Stimulated activated CD4-positive, alpha-beta T cell treated with anti-CD3 and anti-CD28 coated beads, TNF-alpha, amount 100 ng/mL, for 4 hours (primary cell): ENCODE measurements at places on chromosomes 11 and 22.

DNA sequence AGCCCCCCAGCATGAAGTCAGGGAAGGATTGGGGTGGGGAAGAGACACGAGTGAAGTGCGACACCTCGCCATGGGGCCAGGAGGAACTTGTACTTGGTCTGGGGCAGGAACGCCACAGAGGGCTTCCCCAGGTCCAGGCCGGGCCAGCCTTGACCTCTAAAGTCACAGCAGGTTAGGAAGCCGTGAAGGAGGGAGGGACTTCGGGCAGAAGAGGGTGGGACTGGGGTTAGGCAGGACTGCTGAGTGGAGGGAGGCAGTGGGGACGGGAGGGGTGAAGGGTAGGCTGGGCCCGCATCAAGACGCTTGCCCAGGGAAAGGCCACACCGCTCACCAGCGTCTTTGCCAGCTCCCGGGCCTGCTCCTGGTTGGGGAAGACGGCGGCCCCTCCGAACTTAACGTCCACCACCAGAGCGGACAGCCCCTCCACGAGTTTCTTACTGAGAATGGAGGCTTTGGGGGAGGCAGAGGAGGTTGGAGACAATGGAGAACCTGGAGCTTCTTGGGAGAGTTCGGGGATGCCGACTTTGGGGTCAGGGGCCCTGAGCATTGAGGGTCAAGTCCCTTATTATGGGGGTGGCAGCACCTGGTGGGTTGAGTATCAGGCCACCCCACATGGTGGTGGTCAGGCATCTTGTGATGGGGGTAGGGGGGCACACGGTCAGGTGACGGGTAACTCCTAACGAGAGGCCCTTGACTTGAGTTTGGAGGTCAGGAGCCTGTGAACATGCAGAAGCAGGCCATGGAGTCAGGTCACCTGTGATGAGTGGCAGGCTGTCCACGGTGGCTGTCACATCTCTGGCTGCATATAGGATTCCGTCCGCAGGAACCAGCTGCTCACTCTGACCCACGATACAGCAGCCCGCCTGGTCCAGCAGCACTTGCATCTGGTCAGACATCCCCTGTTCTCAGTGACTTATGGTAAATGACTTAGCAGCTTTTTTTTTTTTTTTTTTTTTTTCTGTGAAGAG is 1.7 kb upstream of the SCO2 start:
- no peak for DNase-seq

GRCh38 chr22:44130076-44130711 is 50.5 kb upstream of the PARVG start:
- DNase-seq = no peak

- DNase-seq = no peak
Measured at GRCh38 chr22:44363980-44364750, 51.4 kb upstream of the SHISAL1 start.

DNA sequence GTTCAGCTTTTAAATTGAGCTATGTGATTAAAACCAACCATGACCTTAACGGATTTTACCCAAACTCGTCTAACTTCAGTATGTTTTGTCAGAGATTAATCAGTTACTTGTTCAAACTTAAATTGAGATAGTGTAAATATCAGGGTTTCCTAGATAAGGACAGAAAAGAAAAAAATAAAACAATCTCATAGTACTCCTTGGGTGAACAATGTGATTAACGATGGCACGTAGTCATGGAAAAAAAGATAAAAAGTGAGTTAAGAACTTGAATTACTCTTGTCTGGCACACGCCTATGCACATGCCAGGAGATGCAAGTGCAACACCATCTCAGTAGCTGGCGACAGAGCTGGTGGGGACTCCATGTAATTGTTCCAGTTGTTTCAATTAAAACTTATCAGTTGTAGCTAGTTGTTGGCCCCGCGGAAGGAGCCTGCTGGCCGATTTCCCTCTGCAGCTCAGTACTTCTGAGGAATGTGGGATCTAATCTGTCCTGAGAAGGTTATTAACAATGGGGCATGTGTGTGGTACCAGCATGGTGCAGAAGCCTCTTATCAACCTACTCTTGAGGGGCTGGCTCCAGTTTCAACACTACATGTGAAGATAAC is 3.0 kb downstream of the RASSF10 start:
- no peak for DNase-seq

DNA sequence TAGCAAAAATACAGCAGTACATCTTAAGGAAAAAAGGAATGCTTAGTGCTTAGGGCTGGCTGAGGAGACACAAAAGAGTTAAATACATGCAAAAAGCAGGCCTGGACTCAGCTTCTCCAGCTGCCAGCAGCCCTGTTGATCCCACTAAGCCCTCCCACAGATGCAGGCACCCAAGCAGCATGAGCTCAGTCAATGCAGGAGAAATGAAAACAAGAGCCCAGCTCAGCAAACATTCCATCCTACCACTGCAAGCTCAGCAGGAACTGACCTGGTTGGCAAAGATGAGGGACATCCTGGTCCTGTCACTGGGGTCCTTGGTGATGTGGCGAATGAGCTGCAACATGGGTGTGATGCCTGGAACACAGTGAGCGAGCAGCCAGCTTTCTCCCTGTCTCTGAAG is 5.8 kb downstream of the CYB5R2 start:
- DNase-seq = no peak

- DNase-seq = no peak
Measured at GRCh38 chr11:65849771-65850216, 8.2 kb downstream of the CFL1 start.

- no peak for DNase-seq
Measured at GRCh38 chr11:103024086-103024485, 67.9 kb downstream of the DCUN1D5 start.

GRCh38 chr22:33163815-33164214 is 105.6 kb upstream of the SYN3 start:
- no peak for DNase-seq

GRCh38 chr11:13317293-13318080 is 39.9 kb downstream of the BMAL1 start:
- DNase-seq = no peak

DNA sequence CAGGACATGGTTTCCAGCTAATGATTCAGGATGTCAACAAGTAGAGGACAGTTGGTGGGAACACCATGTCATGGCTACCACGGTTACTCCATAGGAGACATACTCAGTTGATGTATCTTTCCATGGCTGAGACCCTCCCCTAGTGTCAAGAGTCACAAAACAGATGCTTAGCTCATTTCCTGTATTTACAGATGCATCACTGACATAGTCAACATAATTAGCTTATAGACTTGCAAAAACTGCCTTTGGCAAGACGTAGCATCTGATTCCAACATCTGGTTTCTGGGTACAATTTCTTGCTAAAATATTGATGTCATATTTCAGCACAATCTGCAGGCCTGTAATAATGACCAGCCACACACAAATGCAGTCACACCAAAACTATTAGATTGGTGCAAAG is 550.3 kb downstream of the FAM181B start:
- no peak for DNase-seq

DNA sequence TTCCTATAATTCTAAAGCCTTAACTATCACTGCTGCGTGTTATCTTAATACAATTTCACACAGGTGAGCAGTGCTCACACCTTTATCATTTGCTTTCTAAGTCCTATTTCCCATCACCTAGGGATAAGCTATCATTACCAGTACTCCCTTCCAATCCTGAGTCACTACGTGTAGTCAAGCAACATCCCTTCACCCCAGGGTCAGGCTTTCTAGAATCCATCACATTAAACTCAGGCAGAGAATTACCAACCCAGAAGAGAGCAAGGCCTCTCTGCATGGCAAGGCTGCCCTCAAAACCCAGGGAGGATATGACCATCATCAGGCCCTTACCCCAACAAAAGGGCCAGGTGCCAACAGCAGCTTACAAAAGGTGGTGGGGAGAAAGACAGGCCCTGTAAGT is 9.8 kb downstream of the PACSIN2 start:
- no peak for DNase-seq

DNA sequence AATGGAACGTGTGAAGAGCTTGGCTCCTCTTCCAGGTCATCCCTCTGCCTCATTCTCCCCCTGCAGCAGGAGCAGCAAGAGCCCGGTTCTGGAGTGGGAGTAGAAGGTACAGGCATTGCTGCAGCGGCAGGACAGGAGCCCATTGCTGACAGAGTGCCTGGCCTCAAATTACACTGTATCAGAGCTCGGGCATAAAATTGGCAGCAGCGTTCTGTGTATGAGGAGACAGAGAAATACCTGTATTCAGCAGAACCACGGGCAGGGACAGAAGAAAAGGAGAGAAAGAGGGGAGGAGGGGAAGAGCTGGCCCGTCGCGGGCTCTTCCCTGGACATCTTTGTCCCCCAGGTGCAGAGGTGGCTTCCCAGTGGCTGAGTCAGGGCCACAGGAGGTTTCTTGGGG is 2.6 kb upstream of the NCF4 start:
- no peak for DNase-seq

DNA sequence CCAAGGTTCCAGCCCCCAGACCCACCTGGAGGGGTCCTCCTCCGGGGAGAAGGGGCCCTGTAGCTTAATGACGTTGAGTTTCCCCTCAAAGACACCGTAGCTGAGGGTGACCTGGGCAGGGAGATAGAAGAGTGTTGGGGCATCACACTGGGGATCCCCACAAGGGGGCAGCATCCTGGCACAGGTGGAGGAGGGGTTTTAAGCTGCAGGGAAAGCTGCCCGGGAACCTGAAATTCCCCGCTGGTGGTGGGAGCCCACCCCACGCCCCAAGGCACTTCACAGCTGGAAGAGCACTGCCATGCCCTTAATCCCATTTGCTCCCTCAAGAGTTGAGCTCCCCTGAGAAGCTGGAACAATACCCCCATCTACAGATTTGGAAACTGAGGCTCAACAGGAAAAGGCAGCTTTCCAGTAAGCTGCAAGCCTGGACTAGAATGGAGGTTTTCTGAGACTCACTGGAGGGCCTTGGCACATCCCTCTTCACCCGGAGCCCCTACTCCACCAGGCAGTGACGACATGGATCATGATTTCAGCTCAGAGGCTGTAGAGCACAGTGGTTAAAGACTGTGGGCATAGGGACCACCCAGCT is 13.7 kb downstream of the MFNG start:
- peak; percentile 21 for DNase-seq

GRCh38 chr22:31538815-31539214 is 42.5 kb downstream of the SFI1 start:
- no peak for DNase-seq

- DNase-seq = no peak
Measured at GRCh38 chr11:40401132-40401853, 1058.2 kb downstream of the LRRC4C start.

DNA sequence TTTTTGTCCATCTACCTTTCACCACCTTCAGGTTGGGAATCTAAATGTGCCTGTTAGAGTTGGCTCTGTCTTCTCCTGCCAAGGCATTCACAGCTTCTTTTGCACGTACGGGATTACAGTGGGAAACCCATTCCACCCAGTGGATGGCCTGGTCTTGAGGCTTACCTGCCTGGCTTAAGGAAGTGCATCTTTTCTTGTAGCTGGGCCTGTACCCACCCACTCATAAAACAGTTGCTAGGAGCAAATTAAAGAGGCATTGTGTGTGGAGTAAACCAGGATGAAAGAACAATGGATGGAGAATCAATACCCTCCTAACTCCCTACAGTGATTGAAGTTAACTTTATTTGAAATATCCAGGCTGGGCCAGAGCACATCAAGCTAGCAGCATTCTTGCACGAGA is 71.6 kb downstream of the TEAD1 start:
- DNase-seq = no peak

DNA sequence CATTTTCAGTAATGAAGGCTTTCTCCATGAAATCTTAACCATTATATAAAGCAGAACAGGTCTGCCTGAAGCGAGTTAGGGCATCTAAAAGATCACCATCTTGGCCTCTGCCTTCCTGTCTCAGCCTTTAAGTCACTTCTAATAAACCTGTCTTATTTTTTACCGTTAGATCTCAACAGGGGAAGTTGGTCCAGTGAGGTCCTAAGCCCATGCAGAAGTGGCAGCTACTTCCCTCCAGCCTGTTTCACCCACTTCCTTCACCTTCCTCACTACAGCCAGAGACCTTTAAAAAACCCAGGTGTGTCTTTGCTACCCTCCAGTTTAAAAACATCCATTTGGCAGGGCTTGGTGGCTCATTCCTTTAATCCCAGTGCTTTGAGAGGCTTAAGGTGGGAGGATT is 14.1 kb upstream of the LIPT2 start:
- no peak for DNase-seq

DNA sequence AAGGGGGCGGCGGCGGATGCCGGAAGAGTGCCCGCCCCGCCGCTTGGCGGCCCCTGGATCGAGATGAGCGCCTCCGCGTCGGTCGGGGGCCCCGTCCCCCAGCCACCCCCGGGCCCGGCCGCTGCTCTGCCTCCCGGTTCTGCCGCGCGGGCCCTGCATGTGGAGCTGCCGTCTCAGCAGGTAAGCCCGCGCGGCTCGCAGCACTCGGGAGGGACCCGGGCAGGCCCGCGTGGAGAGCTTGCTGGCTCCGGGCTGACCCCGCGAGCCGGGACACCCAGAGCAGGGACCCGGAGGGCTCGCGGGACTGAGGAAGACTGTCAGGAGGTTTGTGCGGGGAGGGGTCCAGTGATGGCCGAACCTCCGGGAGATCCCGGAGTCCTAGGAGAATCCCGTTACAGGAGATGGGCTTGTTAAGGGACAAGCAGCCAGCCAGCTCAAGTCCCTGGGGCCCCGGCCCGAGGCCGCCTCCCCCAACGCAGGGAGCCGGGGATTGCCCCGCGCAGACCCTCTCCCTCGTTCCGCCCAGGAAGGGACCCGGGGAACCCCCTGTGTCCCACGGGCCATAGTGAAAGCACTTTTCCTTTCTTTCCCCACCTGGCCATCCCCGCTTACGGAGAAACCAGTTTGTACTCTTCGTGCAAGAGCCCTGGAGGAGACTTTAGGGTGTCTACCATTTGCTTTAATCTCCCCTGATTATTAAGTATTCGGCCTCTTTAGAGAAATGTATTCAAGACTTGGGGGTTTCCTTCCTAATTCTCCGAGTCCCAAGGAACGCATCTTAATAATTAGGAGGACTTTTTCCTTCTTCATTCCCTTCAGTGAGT is 547 bp downstream of the UVRAG start:
- DNase-seq = no peak

DNA sequence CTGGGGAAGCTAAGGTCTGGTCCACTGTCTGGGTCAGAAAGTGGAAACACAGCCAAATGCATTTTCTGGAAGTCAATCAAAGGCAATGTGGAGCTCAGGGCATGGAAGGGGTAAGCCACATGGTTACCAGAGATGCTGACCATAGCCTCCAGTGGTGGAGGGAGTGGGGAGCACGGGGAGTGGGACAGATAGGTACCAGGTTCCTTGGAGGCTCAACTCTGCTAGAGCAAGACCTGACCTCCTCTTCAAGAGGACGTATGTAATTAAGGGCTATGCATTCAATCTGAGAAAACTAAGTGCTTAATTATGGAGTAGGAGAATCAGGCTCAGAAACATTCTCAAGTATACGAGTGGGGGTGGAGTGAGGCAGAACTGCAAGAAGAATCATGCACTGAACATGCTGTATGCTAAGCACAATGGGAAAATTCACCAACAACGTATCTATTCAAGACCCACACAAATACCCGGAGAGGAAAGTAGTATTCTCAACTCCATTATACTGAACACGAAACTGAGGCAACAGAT is 65.2 kb upstream of the PHOX2A start:
- DNase-seq = no peak
